GM13976 (cell line): ENCODE measurements at places on chromosomes 1 and 21.

GRCh38 chr1:23452011-23452411 lies 27.5 kb upstream of the TCEA3 start:
- no peak for DNase-seq

DNA sequence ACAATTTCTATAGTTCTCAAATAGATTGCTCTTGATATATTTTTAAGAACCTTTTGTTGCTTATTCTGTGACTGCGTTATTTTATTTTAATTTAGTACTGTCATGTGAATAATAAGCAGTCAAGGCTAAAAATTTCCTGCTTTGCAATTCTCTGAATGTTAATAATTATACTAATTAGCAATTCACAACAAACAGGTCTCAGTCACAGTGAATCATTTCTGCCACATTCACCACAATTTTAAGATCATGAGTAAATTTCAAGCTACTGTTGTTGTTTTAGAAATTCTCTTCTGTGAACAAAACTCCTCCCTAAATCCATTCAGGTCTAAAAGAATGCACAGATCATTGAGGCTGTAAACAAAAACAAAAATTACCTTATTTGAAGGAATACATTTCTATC lies 339.6 kb upstream of the DPYD start:
- no peak for DNase-seq

DNA sequence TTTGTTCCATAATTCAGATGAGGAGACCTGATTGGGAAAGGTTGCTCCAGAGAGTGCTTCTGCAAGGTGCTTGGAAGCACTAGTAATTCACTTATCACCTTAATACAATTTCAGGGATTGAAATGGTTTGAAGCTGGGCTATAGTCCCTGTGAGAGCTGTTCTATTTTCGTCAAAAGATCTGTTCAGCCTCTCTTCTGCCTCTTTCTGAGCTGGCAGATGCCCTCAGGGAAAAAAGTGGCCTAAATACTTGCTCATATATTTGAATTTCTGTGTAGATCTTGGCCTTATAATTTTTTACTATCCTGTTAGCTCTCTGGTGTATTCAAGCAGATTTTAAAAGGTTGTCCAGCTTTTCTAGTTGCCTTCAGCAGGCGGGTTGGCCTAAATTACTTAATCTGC lies 22.3 kb downstream of the C1orf146 start:
- no peak for DNase-seq

- no peak for DNase-seq
These were observed 32.6 kb downstream of the NEK2 start for GRCh38 chr1:211642870-211643269.

DNA sequence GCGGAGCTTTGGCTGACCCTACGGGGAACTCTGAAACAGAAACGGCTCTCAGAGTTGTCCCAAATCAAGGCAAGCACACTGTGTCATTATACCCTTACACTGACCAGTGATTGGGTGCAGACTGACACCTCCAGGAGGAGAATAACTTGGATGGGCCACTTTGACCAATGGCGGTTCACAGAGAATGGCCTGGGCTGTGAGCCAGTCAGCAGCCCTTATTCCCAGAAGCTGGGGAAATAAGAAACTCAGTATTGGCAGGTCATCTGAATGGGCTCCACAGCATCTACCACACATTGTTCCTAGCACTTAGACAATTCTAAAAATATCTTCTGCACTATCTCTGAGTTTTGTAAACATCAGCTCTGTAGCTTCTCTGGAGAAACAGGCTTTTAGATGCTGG lies 265.2 kb downstream of the ADGRL2 start:
- no peak for DNase-seq

DNA sequence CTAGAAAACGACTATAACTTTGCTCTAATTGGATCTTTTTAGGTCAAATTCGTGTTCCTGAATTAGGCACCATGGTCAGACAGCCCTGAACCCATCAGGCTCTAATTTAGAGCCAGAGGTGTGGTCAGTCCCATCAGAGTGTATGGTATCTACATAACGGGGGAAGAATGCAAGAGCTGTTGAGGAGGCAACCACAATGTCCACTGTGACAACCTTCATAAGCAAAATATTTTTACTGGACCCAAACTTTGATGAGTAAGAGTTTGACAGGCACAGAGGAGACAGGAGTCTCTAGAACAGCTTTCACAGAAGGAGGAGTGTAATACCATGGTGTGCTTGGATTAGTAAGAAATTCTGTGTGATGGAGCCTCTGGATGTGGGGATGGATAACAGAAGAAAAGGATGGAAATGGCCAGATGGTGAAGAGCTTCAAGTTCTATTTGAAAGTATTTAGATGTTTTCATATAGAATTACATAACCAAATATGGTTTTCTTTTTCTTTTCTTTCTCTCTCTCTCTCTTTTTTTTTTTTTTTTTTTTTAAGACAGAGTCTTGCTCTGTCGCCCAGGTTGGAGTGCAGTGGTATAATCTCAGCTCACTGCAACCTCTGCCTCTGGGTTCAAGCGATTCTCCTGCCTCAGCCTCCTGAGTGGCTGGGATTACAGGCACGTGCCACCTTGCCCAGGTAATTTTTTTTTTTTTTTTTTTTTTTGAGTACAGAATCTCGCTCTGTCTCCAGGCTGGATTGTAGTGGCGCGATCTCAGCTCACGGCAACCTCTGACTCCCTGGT lies 24.9 kb downstream of the UBE2U start:
- no peak for DNase-seq

DNA sequence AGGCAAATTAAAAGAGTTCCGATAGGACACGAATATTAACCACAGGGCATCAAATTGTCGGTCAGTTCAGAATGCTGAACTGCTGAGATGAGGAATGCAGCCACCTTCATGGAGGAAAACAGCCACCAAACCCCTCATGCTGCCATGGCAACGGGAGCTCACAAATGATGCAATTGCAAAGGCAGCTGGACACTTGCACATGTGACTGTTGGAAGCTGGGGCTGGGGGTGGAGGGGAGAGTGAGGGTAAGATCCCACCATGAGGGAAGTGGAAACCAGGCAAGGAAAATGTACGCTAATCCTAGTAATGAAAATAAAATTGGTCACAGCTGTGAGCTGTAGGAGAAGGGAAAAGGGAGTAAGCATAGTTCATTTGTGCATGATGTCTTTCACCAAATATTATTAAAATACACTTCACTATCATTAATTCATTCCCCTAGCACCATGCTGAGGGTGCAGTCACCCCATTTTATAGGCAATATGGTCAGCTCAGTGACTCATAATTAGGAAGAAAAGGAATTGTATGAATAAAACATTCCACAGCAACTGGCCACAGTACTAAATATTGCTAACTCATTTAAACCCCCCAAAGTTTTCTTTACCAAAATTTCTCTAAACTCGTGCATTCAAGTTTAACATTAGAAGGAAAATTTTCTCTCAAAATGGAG lies 15.3 kb downstream of the BECN2 start:
- no peak for DNase-seq

DNA sequence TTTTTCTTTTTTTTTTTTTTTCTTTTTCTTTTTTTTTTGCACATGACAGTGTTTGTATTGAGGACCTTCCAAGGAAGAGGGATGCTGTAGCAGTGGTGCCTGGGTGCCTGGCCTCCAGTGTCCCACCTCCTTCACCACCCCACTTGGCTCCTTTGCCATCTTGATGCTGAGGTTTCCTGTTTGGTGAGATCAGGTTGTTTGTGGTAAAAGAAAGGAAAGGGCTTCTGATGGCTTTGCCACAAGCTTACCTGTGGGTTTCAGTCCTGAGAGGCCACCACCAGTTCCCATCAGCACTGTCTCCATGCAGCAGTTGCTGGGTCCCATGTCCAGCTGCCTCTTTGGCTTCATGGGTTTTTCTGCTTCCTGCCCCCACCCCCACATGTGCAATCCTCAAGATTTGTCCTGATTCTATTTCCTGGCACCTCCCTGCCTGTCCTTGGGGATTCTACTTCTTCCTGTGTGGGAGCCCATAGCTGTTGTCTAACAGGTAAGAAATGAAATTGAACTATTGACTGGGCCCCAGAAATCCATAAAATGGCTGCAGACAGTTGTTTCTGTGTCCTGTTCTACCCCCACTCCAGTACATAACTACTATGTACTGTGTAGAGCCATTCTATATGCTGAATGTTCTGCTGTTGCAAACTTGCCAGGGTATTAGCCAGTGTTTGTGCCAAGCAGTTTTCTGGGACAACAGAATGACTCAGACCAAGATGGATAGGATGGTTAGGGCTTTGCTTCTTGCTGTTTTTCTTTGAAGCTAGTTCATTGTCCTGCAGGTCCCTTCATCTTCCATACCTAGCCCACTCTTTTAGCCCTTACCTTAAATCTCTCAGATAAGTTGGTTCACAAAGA lies 4.2 kb upstream of the CCDC28B start:
- no peak for DNase-seq

- DNase-seq = no peak
These were observed 71.0 kb upstream of the FAM3B start for GRCh38 chr21:41245509-41246135.

DNA sequence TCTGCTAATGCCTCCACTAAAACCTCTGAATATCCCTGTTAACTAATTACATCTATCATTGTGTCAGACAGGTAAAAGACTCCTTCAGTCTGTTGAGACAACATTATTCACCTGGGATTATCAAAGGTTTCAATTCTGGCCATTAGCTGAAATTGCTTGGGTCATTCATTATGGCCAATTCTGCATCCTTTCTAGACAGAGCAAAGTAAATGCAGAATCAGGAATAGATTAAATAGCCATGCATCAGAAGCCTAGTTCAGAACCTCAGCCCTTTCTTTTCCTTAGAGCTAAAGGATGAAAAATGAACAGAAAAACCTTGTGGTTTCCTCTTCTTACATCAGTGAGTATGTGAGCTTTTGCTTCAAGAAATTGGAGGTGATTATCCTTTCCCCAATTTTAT lies 665.4 kb upstream of the CAMK1G start:
- DNase-seq = no peak

- DNase-seq = no peak
These were observed 12.0 kb downstream of the TRPM2 start for GRCh38 chr21:44365251-44365966.

GRCh38 chr1:35851132-35851869 lies 31.7 kb upstream of the AGO1 start:
- DNase-seq = no peak

DNA sequence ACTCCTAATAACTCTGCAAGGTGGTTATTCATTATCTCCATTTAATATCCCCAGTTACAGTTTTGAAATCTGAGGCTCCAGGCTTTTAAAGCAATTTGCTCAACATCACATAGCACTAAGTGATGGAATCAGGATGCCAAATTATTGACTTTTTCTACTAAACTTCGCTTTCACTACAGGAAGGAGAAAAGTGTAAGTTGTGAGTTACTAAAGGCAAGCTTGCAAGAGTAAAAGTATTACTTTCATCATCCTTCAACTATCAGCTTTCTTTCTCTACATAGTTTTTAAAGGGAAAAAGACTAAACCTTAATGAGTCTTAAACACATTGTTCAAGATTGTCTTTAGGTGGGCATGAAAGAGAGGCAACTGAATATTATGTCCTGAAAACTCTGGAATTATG lies 1.8 kb downstream of the OSBPL9 start:
- no peak for DNase-seq

DNA sequence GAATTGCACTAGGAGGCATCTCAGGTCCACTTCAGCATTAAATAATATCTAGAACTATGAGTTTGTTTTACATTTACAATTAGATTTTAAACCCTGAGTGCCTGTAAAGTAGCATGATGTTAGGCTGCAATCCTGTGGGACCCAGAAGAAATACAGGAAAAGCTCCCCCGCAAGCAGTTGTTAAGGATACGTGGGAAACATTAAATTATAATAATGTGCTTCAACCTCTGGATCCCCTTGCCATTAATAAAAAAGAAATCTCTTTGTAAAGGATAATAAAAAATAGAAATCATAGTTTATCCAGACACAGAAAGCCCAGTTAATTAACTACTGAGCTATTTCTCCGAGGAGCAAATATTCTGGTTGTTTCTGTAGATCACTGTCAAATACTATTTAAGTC lies 106.0 kb downstream of the PCNX2 start:
- no peak for DNase-seq

- DNase-seq = peak; percentile 74
These were observed 1.9 kb upstream of the ZFYVE9 start for GRCh38 chr1:52139817-52140540.

GRCh38 chr1:78949227-78949626 lies 57.3 kb downstream of the ADGRL4 start:
- no peak for DNase-seq

GRCh38 chr1:236759252-236759859 lies 35.7 kb upstream of the MTR start:
- peak; percentile 69 for DNase-seq

DNA sequence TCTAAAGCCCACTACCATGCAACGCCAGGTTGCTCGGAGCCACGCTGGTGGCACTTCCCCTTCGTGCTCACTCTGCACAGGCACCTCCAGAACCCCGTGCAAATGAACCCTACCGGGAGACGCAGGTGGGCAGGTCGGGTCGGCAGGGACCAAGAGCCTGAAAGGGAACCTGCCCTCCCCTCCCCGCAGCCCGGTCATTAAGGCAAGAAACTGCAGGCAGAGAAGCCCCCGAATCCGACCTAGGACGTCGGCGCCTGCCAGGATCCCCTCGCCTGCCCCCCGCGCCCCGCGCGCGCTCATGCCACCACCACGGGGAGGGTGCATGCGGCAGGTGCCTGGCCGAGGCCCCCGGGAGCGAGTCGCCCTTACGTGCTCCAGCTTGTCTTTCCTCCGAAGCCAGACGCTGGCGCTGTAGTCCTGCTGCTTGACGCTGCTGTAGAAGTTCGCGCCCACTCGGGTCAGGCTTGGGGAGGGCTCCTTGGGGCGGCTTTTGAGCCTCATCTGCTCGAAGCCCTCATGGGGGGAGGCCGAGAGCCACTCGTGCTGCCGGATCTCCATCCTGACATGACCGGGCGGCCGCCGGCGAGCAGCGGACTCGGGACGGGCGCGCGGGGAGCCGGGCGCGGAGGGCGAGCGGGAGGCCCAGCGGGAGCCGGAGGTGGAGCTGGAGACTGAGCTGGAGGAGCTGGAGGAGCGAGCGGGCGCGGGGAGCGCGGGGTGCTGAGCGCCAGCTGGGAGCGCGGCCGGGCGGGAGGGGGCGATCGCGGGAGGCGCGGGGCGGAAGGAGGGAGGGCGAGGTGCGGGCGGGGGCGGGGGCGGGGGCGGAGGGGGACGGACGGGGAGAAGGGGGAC lies 552 bp downstream of the PLD5 start:
- peak; percentile 52 for DNase-seq

DNA sequence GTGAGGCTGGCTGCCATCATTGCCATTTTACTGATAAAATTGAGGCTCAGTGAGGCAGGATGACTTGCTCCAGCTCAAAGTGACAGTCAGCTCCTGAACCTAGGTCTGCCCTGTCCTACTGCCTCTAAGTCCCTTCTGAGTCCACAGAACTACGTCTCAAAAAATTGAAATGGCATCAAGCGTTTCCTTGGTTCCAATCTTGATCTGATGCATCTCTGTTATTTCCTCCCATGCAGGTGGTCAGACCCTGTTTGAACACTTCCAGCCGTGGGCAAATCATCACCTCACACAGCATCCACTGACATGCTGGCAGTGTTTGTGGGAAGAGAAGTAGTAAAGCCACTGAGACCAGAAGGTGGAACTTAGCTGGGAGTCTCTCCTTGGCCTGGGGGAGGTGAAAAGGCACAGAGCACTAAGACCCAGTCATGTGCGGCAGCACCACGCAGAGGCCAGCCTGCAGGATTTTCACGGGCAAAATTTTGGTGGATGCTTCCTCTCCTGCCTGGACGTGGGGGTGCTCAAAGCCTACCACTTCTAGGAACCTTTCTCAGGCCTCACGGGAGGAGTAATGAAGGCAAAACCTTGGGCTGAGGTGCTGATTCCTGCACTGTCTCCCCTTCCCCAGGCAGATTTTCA lies 7.8 kb upstream of the CPLANE2 start:
- no peak for DNase-seq
